ENCODE measurements at places on chromosomes 11 and 22.

GRCh38 chr11:61002598-61002997 lies 31.1 kb downstream of the CD6 start:
- no peak for DNase-seq

DNA sequence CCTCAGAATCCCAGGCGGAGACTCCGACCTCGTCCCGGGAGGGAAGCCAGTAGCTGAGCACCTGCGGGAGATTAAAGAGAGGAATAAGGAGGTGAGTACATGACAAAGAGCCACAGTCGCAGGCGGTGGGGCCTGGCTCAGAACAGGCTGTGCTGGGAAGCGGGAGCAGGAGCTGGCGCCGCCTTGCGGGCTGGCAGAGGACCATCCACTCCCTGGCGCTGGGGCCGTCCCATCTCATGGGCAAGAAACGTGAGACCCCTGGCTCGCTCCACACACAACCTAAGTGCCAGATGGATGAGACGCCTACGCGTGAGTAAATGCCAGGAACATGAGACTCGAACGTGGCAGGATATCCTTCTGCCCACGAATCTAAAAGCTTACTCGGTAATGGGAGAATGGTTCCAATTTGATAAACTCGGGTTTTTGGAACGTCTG lies 6.3 kb downstream of the CEND1 start:
- DNase-seq, result peak; percentile 44

GRCh38 chr11:124582565-124582964 lies 12.8 kb downstream of the OR8A1 start:
- DNase-seq, result no peak

- DNase-seq, result no peak
Observed at GRCh38 chr11:79675081-79675480, 234.3 kb upstream of the TENM4 start.

- DNase-seq, result no peak
Observed at GRCh38 chr22:19260804-19261203, 30.7 kb downstream of the CLTCL1 start.

- DNase-seq, result no peak
Observed at GRCh38 chr11:34707462-34707840, 86.6 kb downstream of the EHF start.

All from NCI-H774 (cell line).